ENCODE measurements at places on chromosomes 7 and 10.
A peak's percentile ranks its signal among the peaks of the same experiment; 100 is the strongest.

GRCh38 chr10:78041170-78042057, 7.8 kb downstream of the RPS24 start:
- DNase-seq = no peak

GRCh38 chr10:34475274-34475646, 339.8 kb downstream of the PARD3 start:
- no peak for DNase-seq

DNA sequence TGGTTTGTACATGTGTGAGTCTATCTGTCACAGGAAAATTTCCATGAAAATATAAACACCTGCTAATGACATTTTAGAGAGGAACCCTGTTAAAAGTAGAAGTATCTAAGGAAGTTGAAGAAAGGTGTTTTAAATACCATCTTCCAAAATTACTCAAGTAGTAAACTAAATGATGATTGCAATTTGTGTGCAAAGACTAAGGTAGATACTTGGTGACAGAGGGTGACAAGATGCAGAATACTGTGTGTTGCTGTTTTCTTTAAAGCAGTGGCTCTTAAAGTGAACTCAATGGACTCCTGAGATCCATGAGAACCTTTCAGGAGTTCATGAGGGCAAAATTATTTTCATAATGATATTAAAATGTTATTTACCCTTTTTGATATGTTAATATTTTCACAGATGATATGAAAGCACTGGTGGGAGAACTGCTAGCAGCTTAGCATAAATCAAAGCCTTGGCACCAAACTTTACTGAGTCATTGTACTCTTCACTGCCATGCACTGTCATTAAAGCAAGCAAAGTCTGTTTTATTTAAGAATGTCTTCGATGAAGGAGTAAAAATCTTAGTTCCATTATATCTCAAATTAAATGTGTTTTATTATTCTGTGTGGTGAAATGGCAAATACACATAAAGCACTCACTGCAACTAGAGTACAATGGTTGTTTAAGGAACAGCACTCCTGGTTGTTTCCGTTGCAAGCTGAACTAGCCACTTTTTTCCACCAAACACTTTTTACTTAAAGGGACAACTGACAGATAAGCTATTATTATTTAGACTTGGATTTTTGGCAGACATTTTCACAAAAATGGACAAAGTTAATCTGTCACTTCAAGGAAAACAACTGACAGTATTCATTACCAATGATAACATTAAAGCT, 133.7 kb downstream of the LRRN3 start:
- DNase-seq = no peak

DNA sequence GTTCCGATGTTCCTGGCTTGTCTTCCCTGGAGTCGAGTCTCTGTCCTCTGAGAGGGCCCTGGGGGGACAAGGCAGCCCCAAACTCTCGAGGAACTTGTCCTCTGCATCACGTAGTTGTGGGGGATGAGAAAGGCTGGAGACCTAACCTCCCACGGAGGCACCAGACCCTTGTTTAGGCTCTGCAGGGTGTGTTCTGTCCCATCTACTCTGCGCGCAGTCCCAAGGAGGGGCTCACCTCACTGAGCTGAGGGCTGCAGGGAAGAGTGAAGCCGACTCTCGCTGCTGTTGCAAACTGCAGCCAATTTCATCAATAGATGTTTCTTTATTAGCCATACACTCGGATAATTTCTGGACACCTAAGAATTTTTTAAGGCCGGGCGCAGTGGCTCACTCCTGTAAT, 186.7 kb upstream of the ADARB2 start:
- no peak for DNase-seq

- no peak for DNase-seq
These were observed 31.2 kb upstream of the ZNF365 start for GRCh38 chr10:62343000-62343399.

DNA sequence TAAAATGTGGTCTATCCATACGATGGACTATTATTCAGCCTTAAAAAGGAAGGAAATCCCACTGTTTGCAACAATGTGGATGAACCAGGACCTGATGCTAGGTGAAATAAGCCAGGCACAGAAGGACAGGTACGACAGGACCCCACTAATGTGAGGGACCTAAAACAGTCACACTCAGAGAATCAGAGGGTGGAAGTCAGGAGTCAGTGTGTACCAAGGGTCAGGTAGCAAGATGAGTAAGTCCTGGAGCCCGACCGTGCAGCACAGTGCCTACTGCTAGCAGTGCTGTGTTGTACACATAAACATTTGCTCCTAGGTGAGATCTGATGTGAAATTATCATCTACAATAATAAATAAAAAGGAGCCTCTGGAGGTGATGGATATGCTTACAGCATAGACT, 322.3 kb downstream of the GLRX3 start:
- DNase-seq = no peak

- DNase-seq = no peak
These were observed 116.0 kb upstream of the PDLIM1 start for GRCh38 chr10:95406651-95407280.

DNA sequence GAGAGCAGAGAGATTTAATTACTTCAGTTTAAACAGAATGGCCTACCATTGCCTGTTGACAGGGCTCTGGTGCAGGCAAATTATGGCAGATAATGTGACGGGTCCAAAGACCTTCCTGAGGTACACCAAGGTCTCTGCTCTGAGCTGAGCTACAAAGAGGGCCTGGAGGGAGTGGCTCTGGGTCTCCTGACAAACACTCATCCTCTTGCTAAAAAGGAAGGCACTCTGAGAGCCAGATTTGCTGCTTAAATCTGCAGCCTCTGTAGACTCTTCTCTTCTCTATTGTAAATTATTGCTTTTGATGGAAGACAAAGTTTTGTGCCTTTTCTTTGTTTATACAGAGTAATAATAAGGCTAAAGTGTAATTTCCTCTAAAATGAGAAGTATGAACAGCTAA, 529.5 kb upstream of the FZD8 start:
- DNase-seq = no peak

DNA sequence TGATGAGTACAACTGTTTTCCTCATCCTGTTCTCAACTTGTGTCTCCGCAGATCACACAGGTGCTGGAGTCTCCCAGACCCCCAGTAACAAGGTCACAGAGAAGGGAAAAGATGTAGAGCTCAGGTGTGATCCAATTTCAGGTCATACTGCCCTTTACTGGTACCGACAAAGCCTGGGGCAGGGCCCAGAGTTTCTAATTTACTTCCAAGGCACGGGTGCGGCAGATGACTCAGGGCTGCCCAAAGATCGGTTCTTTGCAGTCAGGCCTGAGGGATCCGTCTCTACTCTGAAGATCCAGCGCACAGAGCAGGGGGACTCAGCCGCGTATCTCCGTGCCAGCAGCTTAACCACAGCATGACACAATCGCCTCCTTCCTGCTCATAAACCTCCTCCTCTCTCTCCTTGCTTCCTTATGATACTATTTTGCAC, 126.7 kb upstream of the PRSS58 start:
- no peak for DNase-seq

DNA sequence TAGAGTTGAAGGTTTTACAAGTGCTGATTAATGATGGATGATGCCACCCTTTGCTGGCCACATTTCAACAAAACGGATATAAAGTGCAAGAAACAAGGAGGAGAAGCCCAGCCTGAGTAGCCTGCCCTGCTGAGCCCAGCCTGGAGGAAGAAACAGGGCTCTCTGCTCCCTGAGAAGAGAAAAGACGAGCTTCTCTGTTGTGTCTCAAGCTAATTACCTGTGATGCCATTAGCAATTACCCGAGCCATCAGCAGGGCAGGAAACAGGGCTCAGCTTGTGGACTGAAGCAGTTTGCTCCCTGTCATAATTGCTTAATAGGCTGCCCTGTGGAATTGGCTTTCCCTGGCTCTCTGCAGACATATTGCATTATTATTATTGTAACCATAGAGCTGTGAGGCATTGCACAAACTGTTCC, 709.3 kb upstream of the AUTS2 start:
- no peak for DNase-seq

- DNase-seq = no peak
These were observed 203.7 kb downstream of the AUTS2 start for GRCh38 chr7:69801729-69802682.

- DNase-seq = no peak
These were observed 40.4 kb upstream of the PRLHR start for GRCh38 chr10:118635674-118636402.

- no peak for DNase-seq
These were observed 239.6 kb downstream of the MAD1L1 start for GRCh38 chr7:1993031-1993695.

DNA sequence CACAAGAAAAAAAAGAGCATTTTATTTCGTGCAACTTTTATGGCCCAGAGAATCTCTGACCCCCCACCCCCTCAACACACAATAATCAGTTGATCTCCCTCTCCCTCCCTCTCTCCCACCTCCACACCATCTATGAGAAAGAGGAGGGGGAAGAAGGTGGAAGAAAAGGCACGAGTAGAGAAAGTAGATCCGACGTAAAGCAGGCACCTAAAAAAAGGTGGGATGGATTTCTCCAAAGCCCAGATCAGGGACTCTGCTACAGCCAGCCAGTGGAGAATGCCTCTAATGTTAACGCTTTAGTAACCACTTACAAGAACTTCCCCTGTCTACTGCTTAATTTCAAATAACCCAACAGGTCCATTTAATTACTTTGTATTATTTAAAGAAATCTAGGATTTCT, 24.4 kb downstream of the KMT2C start:
- DNase-seq = no peak

DNA sequence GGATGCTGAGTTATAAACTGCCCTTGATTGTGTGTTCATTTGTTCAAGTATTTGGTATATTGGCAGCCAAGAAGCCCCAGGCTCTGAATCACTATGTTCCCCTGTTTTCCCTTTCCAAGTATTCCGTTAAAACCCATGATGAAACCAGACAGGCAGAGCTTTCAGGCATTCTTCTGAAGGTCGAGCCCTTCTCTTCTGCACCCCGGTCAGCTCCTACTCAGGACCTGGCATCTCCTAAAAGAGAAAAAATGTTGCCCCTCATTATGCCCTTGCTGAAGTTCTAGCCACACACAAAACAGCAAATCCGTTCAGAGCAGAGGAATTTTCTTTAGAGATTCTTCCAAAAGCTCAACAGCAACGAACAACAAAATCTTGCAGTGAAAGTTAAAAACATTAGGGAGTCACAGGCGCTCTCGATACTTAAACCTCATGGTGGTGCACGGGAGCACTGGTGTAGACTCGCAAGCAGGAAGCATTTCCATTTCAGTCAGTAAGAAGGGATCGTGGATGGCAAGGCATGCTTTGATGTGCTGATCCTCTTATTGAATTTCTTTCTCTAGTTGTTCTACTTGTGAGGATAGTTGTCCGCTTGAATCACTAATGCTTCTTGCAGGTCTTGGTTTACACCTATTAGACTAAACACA, 264.9 kb downstream of the SKIDA1 start:
- DNase-seq = no peak

DNA sequence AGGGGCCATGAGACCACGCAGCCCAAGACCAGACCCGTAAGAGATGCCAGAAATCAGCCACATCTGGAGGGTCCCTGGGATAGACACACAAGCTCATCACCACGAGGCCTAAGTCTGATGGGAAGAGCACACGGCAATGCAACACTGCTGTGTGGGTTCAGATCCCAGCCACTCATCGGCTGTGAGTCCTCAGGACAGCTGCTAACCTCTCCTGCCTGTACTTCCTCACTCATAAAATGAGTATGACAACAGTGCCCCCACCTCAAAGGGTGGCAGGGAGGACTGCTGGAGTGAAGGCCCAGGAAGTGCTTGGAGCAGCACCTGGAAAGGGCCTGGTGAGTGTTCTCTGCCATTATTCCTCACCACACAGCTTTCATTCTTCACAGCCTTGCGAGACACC, 60.9 kb downstream of the MAD1L1 start:
- no peak for DNase-seq

GRCh38 chr10:30850776-30851175, 180.9 kb downstream of the ZNF438 start:
- no peak for DNase-seq

- DNase-seq = no peak
These were observed 13.9 kb downstream of the TSPAN14 start for GRCh38 chr10:80468002-80468401.

DNA sequence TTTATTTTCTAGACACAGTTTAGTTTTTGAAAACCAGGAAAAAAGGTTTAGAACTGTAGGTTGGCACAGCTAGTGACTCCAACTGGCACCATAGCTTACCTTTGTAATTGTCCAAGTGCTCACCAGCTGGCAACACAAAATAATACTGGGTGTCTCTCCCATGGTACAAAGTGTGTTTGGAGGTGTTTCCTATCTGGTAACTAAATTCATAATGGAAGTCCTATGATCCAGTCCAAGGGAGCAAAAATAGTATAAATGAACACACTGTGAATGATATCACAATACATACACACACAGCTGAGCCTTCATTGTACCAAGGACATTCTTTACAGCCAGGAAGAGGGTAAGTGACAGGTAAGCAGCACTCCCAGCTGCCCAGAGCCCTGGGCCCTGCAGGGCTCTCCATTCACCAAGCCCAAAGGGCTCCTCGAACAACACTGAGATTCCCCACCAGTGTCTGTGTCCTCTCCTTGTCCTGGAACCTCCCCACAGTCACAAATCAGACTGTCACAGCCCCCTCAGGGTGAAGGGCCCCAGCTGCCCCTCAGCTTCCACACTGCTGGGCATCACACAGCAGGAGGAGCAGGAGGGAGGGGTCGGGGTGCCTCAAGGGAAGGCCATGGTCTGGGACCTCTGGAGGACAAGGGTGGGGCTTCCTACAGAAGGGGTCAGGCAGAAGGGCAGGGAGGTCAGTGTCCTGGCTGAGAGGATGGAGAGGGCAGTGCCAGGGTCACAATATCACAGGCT, 72.1 kb downstream of the PKD1L1 start:
- no peak for DNase-seq

- DNase-seq = peak; percentile 50
These were observed 4.6 kb downstream of the UFSP1 start for GRCh38 chr7:100884736-100885439.

DNA sequence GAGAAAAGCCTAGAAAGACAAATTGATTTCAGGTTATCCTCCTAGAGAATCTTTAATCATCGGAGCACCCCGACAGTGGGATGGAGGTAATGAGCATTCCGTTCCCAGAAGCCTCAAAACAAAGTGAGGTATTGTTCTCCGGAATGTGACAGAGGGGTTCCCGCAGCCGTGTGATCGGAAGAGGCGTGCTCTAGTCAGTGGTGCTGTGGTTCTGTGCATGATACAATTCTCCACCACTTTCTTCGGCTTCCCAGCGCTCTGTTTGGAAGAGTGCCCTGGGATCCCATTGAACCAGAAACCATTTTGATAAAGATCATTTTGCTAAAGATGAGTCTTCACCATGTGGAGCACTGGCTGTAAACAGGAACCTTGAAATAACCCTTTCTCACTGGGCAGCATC, 434.6 kb downstream of the PAXIP1 start:
- DNase-seq = no peak
